ENCODE measurements at places on chromosomes 3 and 15.

DNA sequence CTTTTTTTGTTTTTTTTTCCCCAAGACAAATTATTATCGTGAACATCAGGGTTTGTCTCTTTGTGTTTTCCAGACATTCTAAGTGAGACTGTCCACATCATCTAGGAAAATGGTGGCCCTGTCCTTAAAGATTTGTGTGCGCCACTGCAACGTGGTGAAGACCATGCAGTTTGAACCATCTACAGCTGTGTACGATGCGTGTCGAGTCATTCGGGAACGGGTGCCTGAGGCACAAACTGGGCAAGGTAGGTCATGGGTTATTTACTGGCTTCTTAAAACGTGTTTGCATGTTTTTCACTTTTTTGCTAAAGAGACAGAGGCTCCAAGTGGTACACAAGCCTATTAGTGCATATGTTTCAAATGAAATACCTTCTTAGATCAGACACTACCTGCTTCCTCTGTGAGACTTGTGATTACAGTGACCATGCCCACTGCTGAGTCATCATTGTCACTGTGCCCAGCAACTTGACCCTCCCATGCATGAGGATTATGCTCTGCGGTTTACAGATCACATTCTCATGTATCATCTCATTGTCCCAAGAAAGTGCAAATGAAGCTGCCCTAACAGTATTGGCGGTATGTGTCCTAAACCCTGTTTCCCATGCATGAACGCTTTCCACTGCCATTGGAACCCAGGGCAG is 395.2 kb upstream of the TPM1 start:
- peak; percentile 43 for DNase-seq

DNA sequence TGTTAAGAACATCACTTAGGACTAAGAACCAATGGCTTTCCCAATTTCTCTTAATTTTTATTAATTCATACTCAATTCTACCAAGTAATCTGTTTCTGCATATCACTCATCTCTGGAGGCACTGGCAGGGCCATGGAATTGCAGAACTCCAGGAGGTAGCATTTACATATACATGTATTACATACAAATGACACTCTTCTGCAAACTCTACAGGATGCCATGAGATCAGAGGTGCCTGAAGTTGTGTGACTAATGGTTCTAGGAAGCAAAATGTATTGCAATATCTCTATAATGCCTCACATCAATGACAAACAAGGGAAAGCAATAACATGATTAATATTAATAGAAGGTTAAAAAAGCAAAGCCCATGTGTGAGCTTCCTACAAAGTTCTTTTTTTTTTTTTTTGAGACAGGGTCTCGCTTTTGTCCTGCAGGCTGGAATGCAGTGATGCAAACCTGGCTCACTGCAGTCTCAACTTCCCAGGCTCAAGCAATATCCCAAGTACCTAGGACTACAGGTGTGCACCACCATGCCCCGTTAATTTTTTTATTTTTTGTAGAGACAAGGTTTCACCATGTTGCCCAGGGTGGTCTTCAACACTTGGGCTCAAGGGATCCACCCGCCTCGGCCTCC is 33.0 kb downstream of the DENND6A start:
- no peak for DNase-seq

DNA sequence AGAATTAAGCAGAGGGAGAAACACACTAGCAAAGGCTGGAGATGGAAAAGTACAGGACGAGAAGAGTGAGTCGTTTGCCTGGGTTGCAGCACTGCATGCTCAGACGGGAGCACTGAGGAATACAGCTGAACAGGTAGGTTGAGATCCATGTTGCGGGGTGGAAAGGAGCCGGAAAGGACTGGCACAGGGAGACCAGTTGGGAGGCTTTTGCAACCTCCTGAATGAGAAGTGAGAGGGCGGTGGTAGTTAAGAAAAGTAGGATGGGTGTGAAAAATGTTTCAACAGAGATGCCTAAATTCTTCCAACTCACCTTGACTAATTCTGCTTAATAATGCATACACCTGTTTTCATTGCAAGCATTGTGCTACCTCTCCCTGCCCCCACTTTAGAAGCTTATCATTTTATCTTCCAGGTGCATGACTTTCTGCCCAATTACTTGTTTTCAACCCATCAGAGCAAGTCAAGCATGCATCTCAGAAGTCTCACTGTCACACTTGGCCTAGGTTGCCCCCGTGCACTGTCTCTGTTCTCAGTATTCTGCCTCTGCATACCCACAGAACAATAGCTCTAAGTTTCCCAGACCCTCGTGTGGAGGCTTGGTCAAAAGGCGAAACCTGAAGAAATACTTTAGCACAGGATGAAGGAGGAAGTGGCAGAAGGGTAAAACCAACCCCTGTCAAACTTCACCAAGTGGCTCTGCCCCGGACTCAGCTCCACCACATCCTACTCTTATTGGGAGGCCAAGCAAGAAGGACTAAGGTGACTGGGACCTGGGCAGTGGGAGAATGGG is 199.3 kb upstream of the BCL6 start:
- no peak for DNase-seq

DNA sequence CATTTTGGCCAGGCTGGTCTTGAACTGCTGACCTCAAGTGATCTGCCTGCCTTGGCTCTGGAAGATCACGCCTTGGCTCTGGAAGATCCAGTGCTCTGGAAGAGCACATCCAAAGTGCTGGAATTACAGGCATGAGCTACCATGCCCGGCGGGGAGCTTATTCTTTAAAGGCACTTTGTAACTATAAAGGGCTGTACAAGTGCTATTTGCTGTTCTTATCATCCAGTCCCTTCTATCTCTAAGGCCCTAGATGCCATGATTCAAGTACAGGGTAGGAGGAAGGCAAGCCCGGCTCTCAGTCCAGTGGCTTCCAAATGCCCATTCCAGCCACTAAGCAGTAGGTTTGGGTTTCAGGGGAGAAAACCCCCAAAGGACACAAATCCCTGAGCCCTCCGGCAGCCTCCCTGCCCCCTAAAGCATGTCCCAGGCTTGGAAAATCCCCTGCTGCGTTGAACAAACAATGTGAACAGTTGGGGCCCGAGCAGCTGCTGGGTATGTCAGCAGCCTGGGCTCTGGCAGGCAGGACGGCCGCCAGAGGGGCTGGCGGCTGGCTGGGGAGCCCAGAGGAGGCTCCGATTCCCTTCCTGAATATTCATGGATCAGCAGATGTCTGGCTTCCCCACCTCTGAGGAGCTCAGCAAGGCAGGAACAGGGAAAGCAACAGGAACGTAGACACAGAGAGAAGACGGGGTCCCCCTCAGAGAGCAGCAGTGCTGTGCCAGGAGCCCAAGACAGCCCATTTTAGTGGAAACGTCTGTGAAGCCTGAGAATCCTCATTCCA is 7.7 kb downstream of the IGDCC4 start:
- peak; percentile 71 for DNase-seq

DNA sequence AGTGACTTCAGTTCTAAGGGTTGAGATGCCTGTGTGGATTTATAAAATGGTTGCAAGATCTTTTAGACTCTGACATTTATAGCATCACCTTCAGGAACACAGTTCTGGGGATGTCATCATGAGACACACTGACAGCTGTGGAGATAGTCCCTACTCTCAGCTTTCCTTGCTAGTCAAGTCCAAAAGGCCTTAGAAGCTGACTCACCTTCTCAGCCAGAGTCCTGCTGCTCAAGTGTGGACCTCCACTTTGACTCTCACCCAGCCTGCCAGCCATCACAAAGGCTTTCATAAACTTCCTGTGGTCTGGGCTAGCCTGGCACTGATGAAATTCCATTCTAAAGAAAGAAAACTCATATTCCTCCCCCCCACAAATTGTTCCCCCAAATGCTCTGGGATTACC is 44.8 kb downstream of the TMEM39A start:
- DNase-seq: no peak

GRCh38 chr3:55164876-55165275 is 237.0 kb upstream of the LRTM1 start:
- no peak for DNase-seq

- peak; percentile 36 for DNase-seq
Measured at GRCh38 chr3:64445109-64445943, 220.1 kb upstream of the PRICKLE2 start.

GRCh38 chr3:192133271-192133670 is 594.1 kb downstream of the FGF12 start:
- no peak for DNase-seq

DNA sequence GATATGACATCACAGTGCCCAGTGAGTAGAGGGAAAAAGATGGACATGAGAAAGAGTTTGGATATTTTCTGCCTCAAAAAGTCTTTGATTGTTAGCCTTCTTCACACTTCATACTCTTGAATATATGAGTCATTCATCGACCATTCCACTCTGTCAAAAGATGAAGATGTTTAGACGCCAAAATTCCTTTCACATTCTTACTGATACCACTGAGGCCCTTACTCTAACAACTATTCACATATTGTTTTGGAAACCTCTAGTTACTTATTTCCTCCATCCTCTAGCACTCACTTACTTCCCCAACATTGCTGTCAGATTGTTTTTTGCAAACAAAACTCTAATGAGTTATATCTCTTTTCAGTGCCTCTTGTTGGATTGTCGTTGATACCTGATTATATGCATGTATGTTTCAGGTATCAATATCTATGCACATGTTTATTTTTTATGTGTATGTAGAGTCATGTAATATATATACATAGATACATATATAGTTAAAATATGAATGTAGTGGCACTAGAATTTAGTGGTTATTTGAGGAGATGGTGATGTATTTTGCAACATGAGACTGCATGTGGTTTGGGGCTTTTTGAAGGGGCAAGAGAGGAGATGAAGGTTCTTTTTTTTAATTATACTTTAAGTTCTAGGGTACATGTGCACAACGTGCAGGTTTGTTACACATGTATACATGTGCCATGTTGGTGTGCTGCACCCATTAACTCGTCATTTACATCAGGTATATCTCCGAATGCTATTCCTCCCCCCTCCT is 40.0 kb upstream of the OR5H6 start:
- DNase-seq: no peak

- DNase-seq: no peak
Measured at GRCh38 chr3:10961921-10962320, 30.6 kb upstream of the SLC6A1 start.

- DNase-seq: no peak
Measured at GRCh38 chr3:6779140-6779539, 81.8 kb upstream of the GRM7 start.

DNA sequence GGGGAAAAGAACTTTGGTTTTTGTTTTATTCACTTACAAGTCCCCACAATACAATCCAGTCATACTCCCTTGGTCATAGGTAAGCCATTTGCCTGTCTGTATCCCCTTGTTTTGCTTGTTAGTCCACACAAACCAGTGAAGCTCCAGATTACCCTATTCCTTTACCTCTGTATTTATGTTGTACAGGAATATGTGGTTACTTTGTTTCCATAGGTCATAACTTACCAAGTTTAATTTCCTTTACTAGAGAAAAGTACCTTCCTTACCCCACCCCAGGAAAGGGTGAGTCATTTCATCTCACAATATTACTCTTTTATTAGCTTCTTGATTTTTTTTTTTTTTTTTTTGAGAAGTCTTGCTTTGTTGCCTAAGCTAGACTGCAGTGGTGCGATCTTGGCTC is 113.4 kb upstream of the LRRFIP2 start:
- DNase-seq: no peak

- DNase-seq: no peak
Measured at GRCh38 chr3:74532446-74532845, 82.0 kb downstream of the CNTN3 start.

DNA sequence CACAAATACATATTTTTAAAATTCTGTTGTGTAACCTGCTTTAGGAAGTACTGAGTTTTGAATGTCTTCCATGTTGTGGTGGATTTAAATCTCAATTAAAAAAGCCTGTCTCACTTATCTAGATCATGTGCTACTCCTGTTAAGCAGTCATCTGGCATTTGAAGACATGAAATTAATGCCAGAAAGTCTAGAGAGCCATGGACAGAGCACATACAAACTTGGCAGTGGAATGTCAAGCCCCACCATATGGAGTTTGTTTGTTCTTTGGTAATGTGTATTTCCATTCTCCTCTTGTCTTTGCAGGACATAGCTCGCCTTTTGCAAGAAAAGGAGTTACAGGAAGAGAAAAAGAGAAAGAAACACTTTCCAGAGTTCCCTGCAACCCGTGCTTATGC is 39.3 kb upstream of the UTS2B start:
- DNase-seq: no peak

DNA sequence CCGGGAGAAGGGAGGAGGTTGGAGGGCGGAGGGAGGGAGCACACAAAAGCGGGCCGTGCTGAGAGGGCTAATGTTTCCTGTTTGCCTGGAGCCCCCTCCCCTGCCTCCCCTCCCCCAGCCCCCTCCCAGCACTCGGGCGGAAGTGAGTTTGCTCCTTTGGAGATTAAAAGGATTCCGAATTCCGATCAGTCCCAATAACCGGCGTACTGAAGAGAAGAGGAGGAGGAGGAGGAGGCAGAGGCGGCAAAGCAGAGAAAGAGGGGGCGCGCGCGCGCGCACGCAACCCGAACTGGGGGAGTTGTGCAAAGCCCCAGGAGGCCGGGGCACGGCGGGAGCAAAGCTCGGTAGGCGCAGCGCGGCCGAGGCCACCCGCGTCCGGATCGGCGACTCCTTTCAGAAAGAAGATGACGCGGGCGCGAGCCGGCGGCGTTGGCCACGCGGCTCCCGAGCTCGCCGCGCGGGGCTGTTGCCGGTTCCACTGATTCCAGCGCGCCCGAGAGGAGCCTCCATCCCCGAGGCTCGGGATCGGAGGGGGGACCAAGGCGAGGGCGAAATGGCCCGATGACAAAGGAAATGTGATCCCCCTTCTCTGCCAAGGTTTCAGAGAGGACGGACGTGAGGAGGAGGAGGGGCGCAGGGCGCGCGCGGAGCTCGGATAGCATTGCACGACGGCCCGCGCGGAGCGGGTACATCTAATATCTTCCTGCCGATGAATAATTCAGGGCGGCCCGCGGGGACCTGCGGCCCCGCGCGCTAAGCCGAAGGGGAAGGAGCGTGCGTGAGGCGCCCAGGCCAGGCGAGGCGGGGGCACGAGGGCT is 1.1 kb upstream of the TRIM71 start:
- DNase-seq: peak; percentile 28

- no peak for DNase-seq
Measured at GRCh38 chr3:160010578-160010977, 21.9 kb downstream of the IL12A start.

- no peak for DNase-seq
Measured at GRCh38 chr3:193771653-193772421, 178.8 kb downstream of the OPA1 start.

DNA sequence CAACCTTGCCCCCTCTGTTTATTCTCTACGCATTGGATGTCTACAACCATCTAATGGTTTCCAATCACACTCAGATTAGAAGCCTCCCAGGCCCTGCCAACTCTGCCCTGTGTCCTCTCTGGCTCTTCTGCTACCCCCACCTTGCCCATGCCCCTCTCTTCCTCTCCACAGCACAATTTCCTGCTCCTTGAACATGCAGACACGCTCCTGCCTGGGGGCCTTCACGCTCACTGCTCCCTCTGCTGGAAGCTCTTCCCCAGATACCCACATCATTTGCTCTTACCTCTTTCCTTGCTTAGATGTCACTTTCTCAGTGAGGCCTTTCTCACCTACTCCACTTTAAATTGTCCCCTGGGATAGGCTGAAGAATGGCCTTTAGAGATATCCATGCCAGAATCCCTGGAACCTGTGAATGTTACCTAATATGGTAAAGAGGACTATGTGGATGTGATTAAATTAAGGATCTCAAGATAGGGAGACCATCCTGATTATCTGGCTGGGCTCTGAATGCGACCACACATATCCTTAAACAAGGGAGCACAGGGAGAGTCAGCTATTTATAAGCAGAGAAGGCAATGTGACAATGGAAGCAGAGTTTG is 9.9 kb downstream of the KY start:
- no peak for DNase-seq

GRCh38 chr3:132071043-132071442 is 36.2 kb upstream of the CPNE4 start:
- no peak for DNase-seq

GRCh38 chr15:50137330-50137761 is 18.3 kb upstream of the ATP8B4 start:
- no peak for DNase-seq

- no peak for DNase-seq
Measured at GRCh38 chr3:51075221-51075775, 309.8 kb upstream of the MANF start.

Data from left ventricle myocardium superior (tissue), 1 donor.